Hematopoietic multipotent progenitor cell treated with erythropoietin and hydrocortisone succinate and interleukin-3 and kit ligand, for 6 days (in vitro differentiated cells): ENCODE measurements at places on chromosomes 7 and 10.
A peak's percentile ranks its signal among the peaks of the same experiment; 100 is the strongest.

- no peak for DNase-seq
Observed at GRCh38 chr10:120402147-120402766, 54.8 kb upstream of the PLPP4 start.

DNA sequence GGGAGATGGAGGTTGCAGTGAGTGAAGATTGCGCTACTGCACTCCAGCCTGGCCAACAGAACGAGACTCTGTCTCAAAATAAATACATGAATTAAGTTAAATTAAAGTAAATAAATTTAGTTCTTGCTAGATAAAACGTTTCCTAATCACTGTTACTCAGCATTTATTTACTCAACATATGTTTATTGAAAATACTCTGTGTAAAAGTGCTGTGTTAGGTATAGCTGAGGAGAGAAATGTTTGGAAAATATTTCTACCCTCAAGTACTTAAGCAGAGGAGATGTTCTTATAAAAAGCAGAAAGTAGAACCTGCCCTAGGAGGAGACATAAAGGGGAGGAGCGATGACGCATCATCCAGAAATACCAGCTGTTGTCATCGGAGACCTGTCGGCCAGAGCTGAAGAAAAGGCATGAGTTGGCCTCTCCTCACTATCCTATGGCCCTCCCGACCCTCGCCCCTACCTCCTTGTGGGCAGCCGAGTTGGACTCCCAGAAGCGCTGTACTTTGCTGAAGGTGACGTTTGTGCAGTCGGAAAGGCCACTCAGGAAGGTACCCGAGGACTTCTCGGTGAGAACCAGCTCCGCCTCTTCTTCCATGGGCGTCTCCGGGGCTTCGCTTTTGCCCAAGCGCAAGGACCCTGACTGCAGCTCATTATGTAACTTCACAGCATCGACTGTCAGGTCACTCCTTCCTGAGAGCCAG is 1.1 kb downstream of the RRP12 start:
- peak; percentile 65 for DNase-seq

GRCh38 chr10:10869592-10869991 is 148.1 kb upstream of the CELF2 start:
- DNase-seq: no peak

DNA sequence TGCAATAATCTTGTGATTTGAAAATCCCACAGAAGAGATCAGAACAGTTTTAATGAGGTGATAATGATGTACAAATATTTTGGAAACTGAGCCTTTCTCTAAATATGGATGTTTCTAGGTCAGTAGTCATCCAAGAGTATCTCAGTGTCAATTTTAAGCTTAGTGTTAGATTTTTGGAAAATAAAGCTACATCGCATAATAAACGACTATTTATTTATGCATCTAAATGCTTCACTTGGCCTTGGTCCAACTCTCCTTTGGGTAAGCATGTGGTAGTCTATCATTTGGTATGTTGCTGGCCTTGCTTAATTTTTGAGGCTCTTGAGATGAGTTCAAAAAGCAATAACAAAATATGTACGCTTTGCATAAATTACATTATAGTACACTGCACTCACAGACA is 5.4 kb upstream of the PPP1R9A start:
- DNase-seq: no peak

GRCh38 chr10:34024693-34025425 is 690.4 kb upstream of the NRP1 start:
- DNase-seq: no peak

DNA sequence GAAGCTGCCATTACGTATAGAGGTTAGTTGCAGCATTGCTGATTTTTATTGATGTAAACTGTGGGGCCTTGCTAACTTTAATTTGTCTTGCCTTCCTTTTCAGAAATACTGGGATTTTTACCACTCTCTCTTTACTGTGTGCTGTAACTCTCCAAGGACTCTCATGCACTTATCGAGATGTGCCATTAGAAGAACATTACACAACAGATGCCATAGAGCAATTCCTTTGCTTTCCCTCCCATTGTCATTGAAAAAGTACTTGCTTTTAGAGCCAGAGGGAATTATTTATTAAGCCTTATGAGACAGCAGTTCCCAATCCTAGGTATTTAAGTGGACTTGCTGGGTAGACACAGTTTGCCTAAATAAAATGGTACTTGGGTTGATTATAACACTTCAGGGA is 51.7 kb downstream of the ASB4 start:
- DNase-seq: no peak

DNA sequence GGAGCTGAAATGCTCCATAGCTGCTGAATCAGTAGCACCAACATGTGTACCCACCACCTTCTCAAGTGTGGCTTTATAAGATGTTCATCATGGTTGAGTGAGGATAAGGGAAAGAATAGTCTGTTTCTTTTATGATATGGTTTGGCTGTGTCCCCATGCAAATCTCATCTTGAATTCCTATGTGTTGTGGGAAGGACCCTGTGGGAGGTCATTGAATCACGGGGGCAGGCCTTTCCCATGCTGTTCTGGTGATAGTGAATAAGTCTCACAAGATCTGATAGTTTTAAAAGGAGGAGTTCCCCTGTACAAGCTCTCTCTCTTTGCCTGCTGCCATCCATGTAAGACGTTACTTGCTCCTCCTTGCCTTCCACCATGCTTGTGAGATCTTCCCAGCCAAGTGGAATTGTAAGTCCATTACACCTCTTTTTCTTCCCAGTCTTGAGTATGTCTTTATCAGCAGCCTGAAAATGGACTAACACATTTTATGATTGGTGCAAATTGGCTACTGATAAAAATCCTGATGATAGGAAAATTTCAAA is 799.9 kb downstream of the TNS3 start:
- DNase-seq: no peak

GRCh38 chr10:16425449-16425848 is 11.4 kb upstream of the PTER start:
- DNase-seq: no peak

DNA sequence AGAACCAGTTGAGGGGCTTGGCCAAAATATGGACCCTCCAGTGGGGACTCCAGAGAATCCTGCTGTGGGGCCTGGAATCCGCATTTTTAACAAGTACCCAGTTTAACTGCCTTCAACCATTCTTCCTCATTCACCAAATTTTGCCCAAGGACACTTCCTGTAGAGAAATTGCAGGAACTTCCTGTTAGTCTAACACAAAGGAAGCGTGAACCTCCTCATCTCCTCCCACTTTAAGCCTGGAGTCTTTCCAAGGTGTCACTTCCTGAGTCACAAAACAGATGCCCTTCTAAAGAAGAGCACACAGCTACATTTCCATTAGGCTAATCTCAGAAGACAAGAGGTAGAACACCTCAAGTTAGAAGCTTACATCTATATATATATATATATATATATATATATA is 188.4 kb downstream of the PPP1R17 start:
- peak; percentile 3 for DNase-seq

DNA sequence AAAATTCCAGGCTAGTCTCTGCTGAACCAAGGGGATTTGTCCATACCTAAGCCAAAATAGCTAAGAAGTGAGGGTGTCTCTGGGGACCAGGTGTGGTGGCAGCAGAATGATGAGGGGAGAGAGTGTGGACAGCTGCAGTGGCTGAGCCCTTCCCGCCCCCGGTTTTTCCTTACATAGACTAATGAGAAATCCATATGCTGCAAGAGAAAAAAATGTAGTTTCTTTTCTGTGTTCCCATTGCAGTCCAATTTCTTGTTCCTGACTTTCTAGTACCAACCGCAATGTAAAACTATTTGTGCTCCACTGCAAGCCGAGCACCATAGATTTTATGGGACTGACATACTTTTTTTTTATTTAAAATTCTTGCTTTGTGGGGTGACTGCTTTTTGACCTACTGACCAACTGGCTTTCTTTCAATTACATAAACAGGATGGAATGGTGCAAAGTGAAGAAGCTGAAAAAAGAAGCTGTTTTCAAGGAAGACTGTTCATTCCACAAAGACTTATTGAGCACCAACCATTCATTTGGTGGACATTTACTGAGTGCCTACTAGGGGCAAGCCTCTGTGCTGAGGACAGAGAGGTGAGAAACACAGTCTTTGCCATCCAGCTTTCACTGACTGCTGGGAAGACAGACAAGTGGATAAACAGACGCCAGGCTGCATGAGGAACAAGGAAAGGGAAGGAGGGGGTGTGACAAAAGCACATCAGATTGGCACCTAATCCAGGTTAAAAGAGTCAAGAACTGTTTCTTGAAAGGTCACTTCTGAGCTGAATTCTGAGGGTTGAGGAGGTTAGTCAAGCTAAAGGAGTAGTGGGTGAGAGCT is 9.8 kb downstream of the CEP41 start:
- no peak for DNase-seq

DNA sequence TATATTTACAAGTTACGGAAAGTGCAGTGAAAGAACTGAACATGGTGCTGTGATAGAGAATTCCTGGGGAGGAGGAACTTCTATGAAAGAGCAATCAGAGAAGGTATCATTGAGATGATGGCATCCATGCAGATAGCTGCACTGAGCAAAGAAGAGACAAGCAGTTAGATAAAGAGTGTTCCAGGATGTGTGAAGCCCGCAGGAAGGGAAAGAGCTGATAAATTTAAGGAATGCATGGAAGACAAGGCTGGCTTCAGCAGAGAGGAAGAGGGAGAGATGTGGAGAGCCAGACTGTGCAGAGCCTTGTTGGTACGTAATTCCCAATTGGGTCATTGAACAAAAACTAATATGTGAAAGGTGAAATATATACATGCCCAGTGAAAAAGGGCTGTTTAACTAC is 538.9 kb downstream of the INHBA start:
- DNase-seq: no peak

GRCh38 chr7:151700586-151701165 is 176.2 kb downstream of the PRKAG2 start:
- no peak for DNase-seq

GRCh38 chr7:138700857-138701536 is at the start of gene SVOPL:
TSS of gene SVOPL (minus strand) at chr7:138701362. CDS start at chr7:138679045, 22,317 bp downstream.
- DNase-seq: no peak

DNA sequence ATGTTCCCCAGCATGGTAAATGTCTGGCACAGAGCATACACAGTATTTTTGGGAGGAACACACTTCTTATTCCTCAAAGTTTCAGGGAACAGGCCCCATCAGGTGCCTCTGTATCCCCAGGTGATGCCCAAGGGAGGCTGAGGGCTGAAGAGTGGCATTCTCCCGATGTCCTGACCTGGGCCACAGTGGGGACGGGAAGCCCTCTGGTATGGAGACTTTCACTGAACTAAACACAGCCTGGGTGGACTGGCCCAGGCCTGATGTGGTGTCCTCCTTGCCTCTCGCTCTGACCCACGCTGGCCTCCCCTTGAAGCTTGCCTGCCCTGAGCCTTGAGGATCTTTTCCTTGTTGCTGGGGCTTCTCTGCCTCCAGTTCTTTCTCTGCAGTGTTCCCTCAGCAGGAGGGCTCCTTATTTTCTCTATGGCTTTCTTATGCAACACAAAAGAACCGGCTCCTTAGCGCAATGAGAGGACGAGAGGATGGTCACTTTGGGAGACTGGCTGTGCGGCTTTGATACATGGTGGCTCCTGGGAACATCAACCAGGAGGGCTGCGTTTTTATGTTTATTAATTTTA is 157.5 kb upstream of the TNS3 start:
- no peak for DNase-seq

- DNase-seq: peak; percentile 89
Observed at GRCh38 chr7:17207220-17207619, 91.2 kb upstream of the AHR start.

DNA sequence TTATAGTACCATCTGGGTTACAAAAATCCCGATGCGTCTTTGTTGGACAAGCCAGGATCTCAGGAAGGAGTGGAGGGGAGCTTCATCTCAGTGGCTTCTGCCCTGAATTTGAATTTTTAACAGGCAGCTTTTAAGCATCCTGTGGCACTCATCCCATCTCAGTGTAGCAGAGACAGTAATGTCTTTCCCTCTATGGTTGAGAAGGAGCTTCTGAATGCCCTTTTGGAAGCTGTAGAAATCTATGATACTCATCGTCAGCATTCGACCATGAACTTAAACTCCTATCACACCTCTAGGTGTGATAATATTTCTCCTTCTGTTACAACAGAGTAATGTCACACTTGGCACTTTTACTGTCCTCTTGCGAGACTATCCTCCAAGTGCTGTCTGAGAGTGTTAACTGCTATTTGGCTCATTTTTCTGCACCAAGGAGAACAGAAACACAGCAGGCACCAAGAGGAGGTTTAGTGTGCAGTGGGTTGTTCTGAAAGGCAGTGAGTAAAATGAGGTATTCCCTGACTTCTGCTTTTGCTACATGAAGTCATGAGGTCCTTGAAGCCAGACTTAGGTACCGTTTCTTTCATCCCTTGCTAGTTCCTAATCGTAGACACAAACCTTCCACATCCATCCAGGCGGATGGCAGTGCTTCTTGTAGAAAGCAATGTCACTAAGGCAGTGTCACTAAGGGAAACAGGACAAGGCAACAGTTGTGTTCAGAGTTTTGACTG is 177.4 kb downstream of the CELF2 start:
- no peak for DNase-seq

DNA sequence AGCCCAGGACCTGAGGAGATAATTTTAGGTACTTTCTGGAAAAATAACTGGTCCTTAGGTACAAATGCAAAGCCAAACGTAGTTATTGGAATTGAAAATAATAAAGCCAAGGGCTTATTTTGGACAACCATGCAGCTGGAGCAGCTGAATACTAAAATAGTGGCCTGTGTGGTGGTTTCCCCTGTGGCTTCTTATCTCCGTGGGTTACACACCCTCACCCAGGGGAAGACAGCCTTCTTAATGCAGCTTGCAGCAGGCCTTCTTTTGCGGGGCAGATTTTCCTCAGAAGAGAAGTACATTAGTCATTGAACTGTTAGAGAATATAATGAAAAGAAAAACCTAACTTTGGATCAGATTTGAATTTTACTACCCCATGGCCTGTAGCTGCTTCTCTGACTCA is 133.5 kb downstream of the ST7 start:
- DNase-seq: peak; percentile 78
